ENCODE measurements at places on chromosomes 5 and 9.

DNA sequence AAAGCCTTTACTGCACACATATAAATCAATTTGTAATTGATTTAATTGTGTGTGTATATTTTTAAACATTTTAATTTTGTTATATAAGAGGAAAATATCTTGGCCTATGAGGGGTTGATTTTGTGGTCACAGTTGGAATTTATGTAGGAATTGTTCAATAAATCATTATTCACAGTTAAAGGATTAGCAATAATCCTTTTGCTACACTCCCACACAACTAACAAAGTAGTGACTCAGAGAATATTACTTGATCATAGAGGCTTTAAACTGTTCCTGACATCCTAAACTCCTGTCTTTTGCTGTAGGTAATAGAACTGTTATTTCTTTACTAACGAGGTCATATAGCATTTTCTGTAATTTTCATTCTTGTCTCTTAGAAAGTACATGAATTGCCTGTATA lies 95.5 kb downstream of the ZCCHC7 start:
- DNase-seq = no peak

- no peak for DNase-seq
Measured at GRCh38 chr9:112048924-112049691, 126.0 kb downstream of the SUSD1 start.

DNA sequence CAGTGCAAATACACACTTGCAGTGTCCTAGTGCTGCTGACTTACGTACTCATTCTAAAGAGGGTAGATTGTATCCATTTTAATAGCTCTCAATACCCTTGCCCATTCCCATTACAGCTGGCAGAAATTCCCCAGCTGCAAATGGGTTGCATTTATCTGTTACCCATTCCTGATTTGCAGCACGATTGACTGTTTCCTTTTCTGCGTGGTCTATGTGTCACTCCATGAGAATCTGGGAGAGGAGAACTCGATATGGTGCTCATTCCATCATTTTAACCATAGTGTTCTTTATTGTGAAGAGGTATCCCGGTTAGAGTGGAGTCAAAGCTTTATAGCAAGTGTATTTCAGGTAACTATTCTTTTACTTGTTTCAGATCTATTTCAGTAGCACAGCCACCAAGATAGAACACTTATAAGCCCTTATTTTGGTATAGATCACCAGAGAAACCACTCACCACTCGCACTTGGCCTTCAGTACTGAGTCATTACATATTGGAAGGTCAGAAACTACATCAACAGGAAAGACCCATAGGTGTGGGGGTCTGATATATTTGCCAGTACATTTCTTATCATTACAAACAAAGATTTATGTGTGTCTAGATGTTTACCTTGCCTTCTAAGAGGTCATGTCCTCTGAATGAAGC lies 139.5 kb downstream of the MUSK start:
- DNase-seq = no peak

DNA sequence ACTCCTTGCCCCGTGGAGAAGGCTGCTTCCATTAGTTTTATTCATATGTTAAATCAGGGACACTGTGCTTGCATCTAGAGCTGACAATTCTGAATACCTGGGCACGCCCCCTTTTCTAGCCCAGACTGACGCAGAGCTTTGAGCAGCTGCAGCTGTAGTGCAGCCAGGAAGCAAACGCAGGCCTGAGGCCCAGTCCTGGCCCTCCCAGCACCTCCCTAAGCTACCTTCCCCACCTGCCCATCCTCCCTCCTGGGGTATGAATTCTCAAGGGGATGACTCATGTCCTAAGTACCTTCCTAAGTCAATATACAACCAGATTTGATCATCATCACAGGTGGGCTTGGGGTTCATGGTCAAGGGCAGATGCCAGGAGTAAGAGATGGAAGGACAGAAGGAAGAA lies 3.5 kb downstream of the PHF19 start:
- DNase-seq = no peak

DNA sequence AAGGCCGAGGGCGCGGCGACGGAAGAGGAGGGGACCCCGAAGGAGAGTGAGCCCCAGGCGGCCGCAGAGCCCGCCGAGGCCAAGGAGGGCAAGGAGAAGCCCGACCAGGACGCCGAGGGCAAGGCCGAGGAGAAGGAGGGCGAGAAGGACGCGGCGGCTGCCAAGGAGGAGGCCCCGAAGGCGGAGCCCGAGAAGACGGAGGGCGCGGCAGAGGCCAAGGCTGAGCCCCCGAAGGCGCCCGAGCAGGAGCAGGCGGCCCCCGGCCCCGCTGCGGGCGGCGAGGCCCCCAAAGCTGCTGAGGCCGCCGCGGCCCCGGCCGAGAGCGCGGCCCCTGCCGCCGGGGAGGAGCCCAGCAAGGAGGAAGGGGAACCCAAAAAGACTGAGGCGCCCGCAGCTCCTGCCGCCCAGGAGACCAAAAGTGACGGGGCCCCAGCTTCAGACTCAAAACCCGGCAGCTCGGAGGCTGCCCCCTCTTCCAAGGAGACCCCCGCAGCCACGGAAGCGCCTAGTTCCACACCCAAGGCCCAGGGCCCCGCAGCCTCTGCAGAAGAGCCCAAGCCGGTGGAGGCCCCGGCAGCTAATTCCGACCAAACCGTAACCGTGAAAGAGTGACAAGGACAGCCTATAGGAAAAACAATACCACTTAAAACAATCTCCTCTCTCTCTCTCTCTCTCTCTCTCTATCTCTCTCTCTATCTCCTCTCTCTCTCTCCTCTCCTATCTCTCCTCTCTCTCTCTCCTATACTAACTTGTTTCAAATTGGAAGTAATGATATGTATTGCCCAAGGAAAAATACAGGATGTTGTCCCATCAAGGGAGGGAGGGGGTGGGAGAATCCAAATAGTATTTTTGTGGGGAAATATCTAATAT lies 58.1 kb downstream of the BASP1 start:
- DNase-seq = no peak

DNA sequence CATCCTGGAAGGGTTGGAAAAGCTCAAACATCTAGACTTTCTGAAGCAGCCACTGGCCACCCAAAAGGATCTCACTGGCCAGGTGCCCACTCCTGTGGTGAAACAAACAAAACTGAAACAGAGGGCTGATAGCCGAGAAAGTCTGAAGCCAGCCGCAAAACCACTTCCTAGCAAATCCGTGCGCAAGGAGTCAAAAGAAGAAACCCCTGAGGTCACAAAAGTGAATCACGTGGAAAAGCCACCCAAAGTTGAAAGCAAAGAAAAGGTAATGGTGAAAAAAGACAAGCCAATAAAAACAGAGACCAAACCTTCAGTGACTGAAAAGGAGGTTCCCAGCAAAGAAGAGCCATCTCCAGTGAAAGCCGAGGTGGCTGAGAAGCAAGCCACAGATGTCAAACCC lies 87.6 kb downstream of the MAP1B start:
- no peak for DNase-seq

- DNase-seq = no peak
Measured at GRCh38 chr5:158170060-158170459, 311.1 kb upstream of the CLINT1 start.

DNA sequence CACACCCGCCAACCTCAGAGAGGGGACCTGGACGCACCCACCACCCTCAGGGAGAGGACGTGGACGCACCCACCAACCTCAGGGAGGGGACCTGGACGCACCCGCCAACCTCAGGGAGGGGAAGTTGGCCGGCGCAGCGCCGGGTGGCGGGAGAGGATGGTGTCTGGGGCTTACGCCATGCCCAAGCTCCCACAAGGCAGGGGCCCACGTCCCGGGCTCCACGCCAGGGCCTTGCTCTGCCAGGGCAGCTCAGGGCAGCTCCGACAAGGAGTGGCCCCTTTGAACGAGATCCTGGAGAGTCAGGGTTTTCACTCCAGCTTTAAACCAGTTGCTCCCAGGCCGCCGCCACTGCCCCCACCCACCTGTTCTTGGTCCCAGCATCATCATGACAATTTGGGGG lies 32.2 kb upstream of the SLC12A7 start:
- DNase-seq = no peak

DNA sequence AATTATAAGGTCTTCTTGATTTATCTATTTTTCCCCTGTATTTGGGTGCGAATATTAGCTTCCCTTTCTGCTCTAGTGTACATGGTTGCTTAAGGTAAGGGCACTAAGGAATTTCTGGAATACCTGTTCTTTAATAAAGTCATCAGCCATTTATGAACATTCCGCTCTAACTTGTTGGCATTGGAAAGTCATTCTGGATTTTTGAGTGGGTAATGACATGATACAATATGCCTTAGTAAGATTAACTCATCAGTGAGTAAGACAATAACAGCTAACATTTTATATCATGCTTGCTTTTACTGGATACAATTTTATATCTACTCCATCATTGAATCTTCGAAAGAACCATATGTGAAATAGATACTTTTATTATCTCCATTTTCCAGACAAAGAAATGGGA lies 196.1 kb downstream of the ARRDC3 start:
- no peak for DNase-seq

DNA sequence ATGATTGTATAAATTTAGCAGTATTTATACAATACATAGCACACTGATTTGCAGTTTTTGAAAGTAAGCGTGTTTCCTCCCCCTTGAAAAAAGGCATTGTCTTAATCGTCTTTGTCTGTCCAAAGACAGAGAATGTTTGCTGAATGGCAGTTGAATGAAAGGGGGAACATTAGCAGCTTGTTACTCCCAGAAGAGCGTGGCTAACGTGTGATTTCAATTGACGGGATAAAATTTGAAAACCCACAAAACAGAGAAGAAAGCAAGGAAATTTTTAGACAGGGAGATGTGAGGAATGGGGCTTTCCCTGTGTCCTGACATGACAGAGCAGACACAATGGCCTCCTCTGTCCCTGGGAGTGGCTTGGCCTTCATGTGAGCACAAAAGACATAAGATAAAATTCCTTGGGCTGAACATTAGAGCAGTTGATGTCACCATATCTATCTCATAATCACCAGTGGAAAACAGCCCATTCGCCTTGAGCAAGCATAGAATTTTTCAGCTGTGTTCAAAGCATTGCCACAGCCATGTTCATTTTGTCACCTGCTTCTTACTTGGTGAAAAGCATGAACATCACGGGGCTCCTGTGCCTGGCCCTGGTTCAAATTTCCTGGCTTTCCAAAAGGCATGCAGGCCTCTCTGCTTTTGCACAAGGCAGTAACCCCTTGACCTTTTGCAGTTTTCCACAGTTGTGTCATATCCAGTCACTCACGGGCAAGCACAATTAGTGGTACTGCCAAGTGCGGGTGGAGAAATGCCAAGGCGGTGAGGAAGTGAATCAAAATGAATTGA lies 126.9 kb downstream of the TLE1 start:
- no peak for DNase-seq

DNA sequence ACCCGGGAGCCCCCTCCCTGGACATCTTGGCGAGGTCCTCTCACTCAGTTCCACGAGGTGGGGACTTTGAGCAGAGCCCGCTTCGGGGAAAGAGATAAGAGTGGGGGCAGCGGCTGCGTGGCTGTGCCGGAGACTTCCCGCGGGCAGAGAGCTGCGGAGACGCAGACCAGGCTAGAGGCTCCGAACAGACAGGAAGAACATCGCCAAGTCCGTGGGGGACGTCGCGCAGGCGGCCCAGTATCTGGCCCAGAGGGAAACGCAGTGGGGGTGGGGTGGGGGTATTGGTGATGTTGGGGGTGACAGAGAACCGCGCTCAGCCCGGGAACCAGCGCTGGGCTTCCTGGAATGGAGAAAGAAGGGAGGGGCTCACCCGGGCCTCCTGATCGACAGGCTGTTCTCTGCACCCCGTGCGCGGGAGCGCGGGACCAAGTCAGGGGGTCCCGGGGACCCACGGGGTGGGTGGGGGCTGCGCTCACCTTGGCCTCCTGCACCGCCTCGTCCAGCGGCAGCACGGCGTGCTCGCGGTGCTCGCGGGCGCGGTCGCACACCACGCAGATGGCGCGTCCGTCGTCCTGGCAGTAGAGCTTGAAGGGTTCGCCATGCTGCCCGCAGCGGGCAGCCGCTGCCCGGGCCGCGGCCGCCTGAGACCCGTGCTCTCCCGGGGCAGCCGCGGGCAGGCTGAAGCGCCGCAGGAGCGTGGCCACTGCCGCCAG lies 727 bp downstream of the TRIM7 start:
- no peak for DNase-seq

DNA sequence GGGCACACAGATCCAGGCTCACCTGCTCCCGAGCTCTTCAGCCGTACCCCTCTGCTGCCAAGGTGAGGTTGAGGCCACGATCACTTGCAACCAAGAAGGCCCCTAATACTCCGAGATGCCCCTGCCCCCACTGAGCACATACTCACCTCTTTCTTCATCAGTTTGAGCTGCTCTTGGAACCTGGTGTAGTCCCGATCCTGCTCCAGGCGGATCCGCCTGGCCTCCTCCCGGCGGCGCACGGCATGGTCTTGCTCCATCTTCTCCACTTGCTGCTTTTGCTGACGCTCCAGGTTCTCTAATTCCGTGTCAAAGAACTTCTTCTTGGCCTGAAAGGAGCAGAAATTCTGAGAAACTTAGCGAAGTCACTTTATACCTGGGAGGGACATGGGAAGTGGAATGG lies 75.7 kb upstream of the FBXW11 start:
- no peak for DNase-seq

DNA sequence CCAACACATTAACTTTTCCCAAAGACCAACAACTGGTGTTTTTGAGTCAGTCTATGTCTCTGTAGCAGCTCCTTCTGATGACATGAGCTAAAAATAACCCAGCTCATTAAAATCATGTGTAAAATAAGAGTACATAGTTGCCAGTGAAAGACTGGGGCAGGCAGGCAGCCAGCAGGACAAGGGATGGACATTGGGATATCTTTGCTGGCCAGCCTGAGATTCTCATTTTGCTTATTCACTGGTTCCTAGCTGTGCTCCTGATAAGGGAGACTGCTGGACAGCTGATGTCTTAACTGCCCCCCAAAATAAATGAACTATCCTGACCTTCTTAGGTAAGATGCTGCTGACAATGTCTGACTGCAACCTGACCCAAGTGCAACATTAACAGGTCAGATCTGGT lies 33.9 kb downstream of the EPB41L4B start:
- no peak for DNase-seq

GRCh38 chr5:14665949-14666348 lies 1.4 kb downstream of the OTULIN start:
- peak; percentile 45 for DNase-seq

- no peak for DNase-seq
Measured at GRCh38 chr5:176360894-176361436, 599 bp downstream of the KIAA1191 start.

DNA sequence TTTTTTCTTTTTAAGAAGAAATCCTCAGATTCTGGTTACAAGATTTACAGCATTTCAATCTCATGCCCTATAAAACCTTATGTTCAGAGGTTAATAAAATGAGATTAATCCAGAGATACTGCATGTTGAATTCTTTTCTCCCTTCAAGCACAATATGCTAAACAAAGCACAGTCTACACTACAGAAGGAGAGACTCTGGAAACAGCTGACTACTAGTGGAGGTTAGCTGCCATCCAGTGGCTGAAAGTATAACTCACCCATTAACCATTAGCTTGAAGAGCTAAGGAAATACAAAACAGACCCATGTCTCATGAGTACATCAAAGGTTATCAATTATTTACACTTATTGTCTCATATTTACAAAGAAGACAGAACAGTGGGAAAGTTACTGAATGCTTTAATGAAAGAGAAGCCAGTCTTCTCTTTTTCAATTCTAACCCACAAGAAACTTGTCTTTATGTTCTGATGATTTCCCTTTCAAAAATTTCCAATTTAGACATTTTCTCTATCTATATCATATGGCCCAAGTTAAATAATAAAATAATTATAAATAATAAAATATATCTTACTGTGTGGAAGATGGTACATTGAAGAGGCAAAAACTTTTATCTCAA lies 12.7 kb upstream of the DNAH5 start:
- no peak for DNase-seq

GRCh38 chr9:4138180-4138579 lies 161.7 kb downstream of the GLIS3 start:
- no peak for DNase-seq

GRCh38 chr9:130971294-130971849 lies 32.3 kb upstream of the FIBCD1 start:
- no peak for DNase-seq

- no peak for DNase-seq
Measured at GRCh38 chr9:132663117-132663516, 6.7 kb downstream of the DDX31 start.
